Activated T-helper 1 cell treated with anti-CD3 and anti-CD28 coated beads, Interleukin-2, amount 50 U/mL, for 16 hours (primary cell): ENCODE measurements at places on chromosomes 11 and 22.

GRCh38 chr22:20174785-20175596, 24.1 kb upstream of the CCDC188 start:
- DNase-seq: no peak

DNA sequence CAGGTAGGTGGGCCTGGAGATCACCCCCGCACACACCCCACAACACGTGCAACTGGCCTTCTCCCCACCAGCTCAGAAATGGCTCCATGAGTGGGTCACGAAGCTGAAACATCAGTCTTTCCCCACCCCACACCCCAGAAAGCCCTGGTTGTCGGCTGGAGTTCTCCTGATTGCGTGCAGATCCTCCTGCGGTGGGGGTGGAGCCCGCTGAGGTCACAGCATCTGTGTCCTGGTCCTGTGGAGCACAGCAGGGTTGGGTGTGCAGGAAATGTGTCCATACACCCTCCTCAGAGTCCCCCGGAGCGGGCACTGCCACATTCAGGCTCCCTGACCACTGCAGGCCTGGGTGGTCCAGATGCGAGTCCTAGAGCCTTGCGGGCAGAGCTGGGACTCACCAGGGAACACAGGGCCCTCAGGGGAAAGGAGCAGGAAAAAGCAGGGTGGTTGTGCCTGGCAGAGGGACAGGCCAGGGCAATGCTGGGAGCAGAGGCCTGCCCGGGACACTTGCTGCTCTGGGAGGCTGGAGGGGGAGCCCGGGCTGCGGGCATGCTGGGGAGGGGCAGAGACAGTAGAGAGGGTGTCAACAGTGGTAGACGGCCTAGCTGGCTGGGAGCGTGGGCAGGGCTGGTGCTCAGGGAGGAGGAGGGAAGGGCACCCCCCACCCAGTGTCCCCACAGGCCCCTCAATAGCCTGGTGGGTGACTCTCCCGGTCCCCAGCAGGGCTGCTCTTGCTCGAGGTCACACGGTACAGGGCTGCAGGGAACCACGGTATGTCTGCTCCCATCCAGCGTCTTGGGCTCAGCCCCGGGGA, 42.4 kb upstream of the PPARA start:
- no peak for DNase-seq

DNA sequence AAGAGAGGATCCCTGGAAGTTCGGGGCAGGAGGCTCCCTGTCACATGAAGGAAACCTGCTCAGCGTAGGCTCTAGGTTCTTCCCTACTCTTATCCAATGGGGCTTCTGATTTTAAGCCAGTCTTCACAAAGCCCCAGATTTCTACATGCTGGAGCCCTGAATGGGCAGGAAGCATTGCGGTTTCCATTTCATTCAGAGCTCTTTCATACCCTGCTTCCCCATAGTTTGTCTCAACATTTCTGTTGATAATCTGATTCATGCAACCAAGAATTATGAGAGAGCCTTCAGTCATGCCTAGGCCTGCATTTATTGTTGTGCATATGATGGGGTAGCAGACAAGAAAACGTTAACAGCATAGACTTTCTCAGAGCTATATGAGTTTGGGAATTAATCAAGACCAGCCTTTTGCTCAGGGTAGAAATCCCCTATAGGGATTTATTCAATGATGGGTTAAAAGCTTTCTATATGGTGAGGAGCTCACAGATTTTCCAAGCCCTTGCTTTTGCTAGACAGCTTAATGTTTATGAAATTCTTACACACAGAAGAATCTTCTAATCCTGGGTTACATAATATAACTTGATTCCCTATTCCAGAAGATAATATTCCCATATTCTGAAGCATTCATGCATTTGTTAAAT, 15.9 kb downstream of the OR51B4 start:
- DNase-seq: no peak

- DNase-seq: no peak
Measured at GRCh38 chr22:49705216-49705971, 122.3 kb downstream of the BRD1 start.

GRCh38 chr11:102840018-102840417, 3.4 kb downstream of the MMP3 start:
- DNase-seq: no peak

DNA sequence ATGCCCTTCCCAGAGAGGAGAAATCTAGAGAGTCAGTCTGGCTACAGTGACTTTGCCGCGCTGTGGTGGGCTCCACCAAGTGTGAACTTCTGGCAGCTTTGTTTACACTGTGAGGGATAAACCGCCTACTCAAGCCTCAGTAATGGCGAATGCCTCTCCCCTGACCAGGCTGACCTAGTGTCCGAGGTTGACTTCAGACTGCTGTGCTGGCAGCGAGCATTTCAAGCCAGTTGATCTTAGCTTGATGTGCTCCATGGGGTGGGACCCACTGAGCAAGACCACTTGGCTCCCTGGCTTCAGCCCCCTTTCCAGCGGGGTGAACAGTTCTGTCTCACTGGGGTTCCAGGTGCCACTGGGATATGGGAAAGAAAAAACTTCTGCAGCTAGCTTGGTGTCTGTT, 38.6 kb upstream of the PTH start:
- DNase-seq: no peak

- no peak for DNase-seq
Measured at GRCh38 chr11:69087811-69088210, 39.1 kb downstream of the TPCN2 start.

DNA sequence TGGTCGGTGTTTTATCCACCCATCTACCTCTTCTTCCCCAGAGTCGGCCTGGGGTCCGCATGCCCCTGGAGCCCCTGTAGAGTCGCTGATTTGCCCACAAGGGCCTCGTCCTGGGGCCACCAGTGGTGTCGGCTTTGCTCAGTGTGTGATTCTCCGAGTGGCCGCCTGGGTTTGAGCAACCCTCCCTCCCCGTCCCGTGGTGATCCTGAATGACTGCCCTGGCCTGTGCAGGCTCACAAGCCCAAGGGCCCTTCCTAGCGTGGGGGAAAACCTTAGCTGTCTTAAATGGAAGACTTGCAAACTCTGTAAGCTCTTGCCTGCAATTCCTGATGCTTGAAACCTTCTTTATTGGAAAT, 128.3 kb downstream of the OSBP2 start:
- DNase-seq: no peak

GRCh38 chr11:86211619-86212018, 32.9 kb upstream of the EED start:
- no peak for DNase-seq

GRCh38 chr11:57403802-57404147, 13.3 kb upstream of the PRG2 start:
- no peak for DNase-seq

GRCh38 chr22:30637701-30638114, 2.1 kb downstream of the SLC35E4 start:
- no peak for DNase-seq

- no peak for DNase-seq
Measured at GRCh38 chr22:40399621-40400020, 29.2 kb downstream of the SGSM3 start.

DNA sequence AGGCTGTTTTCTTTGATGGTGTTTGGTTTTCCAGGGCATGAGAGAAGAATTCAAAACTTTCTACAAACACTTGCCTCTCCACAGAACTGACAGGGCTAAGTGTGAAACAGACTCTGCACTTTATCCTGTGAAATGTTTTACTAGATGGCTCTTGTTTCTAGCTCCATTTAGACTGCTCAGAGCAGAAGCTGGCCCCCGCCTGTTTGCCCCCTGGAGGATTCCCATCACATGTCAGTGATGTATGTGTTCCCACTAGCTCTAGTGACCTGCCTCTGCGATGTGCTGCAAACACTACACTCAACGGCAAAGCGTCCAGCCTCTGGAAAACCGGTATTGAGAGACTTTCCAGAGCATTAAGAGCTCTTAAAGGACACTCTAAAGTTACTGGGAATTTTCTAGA, 41.4 kb upstream of the PCF11 start:
- DNase-seq: no peak

GRCh38 chr11:34208266-34209135, 103.1 kb downstream of the NAT10 start:
- DNase-seq: no peak

GRCh38 chr11:71207563-71207962, 44.8 kb downstream of the SHANK2 start:
- no peak for DNase-seq

DNA sequence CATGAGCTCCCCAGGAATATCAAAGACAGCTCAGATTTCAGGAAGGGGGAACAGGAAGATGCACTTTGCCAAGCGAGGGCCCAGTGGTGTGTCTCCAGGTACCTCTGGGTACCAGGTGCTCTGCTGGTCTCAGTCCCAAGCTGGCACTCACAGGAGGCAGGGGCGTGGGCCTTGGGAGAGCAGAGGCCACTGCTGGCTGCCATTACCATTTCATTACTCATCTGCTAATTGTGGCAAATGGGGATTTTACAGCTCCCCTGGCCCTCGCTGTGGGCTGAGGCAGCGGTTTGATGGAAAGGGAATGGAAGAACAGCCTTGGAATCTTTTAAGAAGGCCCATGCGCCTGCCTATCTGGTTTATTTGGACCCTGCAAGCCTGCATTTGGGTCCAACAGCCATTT, 192.0 kb upstream of the NAV2 start:
- DNase-seq: no peak

DNA sequence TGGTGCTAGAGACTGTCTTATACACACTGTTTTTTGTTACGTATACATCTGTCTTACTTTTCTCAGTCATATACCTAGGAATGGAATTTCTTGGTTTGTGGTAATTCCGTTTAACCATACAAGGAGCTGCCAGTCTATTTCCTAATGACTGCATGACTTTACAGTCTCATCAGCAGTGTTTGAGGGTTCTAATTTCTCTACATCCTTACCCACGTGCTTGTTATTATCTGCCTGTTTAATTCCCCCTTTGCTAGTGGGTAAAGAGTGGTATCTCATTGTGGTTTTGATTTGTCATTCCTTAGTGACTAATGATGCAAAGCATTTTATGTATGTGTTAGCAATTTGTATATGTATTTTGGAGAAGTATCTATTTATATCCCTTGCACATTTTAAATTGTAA, 1008.0 kb downstream of the FAM181B start:
- no peak for DNase-seq

- no peak for DNase-seq
Measured at GRCh38 chr22:47432683-47433082, 670.2 kb downstream of the TBC1D22A start.

- no peak for DNase-seq
Measured at GRCh38 chr11:122848186-122848585, 9.9 kb downstream of the CRTAM start.

DNA sequence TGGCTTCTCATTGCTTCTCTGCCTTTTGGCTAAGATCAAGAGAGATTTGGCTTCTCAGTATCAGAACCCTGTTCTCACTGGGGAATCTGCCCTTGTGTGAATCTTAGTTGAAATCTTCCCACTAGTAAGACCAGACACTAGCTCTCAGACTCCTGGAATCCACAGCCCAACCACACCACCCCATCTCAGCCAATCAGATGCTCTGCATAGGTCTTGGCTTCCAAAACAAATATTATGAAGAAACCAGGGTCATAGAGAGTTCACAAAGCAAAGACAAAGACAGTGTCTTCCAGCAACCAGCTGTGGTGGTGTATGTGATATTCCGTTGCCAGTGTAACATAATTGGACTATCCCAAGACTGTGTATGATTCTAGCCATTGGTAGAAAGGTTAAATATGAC, 5.4 kb downstream of the OR8B12 start:
- DNase-seq: no peak

DNA sequence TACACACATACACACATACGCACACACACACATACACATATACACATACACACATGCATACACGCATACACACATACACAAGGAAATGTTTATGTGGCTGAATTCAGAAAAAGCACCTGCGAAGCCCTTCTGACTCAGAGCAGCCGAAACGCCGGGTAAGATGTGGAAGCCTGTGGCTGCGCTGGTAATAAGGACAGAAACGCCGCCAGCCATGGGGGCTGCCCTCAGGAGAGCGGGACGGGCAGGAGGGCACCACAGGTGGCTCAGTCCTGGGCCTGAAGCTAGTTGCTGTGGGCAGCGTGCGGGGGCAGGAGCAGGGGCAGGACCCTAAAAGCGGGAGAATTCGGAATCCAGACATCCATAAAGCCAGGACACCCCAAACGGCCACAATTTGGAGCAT, 378.3 kb downstream of the BRD1 start:
- DNase-seq: no peak

DNA sequence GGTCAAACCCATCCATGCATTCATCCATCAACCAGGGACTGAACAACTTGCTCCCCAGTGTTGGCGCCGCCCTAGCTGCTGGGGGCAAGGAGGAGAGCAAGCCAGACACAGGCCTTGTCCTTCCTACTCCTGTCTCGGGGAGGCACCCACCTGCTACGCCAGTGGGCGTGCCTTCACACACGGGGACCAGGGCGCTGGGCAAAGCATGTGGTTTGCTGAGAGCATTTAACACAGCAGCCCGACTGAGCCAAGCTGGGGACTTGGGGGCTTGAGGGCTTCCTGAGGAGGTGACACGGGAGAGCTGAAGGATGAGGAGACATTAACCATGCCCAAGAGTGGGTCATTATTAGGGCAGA, 30.6 kb downstream of the CACNA1I start:
- no peak for DNase-seq

DNA sequence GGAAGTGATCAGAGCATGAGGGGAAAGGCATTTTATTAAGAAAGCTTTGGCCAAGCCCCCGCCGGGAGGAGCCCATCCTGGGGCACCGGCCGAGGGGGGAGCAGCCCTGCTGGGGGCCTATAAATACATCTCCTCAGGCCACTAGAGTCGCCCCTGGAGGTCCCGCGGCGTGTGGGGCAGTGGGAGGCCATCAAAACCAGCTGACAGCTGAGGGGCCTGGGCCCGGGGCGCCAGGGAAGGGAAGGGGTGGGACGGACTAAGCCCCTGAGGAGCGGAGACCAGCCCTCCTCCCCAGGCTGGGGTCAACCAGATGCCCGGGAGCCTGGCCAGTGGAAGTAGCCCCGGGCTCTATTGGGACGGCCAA, 13.1 kb downstream of the SCARF2 start:
- DNase-seq: no peak

DNA sequence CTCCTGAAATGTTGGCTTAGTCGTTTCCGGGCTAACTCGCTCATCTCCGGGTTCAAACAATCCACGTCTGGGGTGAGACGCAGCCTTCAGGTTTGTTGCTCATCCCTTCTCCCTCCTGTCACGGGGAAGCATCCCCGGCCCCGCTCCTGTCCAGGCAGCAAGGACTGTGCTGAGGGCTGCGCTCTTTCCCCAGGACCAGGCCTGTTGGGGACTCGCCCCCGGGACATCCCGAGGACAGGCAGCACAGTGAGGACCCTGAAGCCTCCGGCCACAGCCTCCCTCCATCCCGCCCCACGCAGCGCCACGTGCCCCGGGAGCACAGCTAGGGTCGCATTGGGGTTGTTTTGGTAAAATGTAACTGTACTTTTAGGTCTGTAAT, 252.0 kb downstream of the BRD1 start:
- no peak for DNase-seq

DNA sequence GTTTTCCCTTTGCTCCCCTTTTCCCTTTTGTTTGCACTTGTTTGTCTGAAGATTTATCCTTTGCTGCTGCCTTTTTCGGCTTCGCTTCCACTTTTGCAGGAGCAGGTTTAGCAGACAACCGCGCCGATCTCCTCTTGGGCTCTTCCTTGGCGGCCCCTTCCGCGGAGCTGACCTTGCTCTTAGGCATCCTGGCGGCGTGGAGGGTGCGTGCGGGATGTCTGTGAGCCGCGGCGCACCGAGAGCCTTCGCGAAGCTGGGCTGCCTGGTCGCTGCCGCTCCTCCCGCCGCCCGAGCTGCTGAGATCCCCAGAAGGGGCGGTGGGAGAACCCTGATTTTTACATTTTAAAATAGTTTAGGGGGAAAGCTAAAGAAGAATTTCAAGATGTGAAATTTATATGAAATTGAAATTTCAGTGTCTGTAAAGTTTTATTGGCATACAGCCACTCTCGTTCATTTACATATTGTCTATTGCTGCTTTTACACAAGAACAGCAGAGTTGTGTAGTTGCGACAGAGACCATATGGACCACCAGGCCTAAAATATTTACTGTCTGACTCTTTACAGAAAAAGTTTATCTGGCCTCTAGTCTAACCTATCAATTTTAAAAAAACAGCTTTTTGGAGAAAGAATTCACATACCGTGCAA, 105.2 kb upstream of the RRM1 start:
- DNase-seq: no peak
